ENCODE measurements at places on chromosomes 7 and 10. TPM values are rescaled to one million over a fixed set of nuclear protein-coding genes. Genes with fewer than 3 reads are reported as not detected.

NAT16 gene
- not detected for total RNA-seq

INHBA gene
- 71.5 TPM for total RNA-seq

C1QL3 gene
- not detected for total RNA-seq

ATP6V0A4 gene
- total RNA-seq, result 3.2 TPM

RASA4B gene
- 0.67 TPM for total RNA-seq

Data from mammary epithelial cell (primary cell).